ENCODE measurements at places on chromosomes 2 and 18. TPM values are rescaled to one million over a fixed set of nuclear protein-coding genes. Genes with fewer than 3 reads are reported as not detected.

- no peak for DNase-seq
Observed at GRCh38 chr18:4130734-4131719, 324.1 kb downstream of the DLGAP1 start.

DNA sequence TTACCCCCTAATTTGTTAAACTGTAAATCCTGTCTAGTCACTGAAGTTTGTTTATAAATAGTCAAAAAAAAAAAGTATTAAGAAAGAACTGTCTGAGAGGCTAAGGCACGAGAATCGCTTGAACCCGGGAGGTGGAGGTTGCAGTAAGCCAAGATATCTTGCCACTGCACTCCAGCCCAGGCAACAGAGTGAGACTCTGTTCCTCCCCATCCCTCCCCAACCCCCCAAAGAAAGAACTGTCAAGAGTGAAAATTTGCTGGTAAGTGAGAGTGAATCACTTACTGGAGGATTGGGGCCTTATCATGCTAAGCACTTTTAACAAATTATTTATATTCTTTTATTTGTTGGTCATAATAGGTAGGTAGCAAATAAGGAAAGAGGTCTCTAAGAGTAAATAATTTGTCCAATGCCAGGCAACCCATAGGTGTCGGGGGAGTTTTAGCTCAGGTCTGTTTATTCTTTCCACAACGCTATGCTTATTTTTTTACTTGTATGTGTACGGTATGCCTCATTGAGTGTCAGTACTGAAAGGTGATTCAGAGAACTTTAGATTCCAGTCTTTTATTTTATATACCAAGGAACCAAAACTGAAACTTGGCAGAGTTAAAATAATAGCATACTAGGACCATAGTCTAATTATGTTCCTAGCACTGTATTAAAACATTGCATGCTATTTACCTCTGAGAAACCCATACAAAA, 2.5 kb downstream of the TAF4B start:
- DNase-seq: no peak

ANKRD29 gene
- 2.9 TPM for total RNA-seq

CTIF gene
- total RNA-seq: 9.8 TPM

GRCh38 chr18:64668461-64668962, 519.6 kb upstream of the LINC00305 start:
- no peak for DNase-seq

DNA sequence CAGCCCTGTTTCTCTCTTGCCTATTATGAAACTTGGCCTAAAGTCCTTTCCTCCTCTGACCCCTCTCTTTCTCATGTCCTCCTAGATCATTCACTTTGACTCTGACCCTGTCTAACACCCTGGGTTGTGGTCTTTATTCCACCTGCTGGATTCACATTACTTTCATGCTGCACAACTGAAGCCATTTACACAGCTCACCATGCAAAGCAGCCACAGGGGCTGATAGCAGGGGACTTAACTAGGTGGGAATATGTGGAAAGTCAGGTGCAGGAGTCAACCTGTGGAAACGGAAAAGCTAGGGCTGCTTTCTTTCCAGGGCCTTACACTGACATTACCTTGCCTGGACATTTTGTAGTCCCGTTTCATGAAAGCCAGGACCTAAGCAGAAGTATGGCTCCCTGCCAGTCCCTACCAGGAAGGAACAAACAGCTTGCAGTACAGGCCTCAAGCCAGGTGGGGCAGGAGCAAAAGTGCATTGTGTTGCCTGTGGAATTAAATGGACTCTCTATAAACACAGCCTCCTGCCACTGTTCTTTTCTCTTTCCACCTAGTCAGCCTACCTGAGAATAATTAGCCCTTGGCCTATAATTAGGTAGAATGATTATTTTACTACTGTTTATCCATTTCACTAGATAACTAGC, 11.8 kb downstream of the MAPRE3 start:
- DNase-seq: peak; percentile 69

GREB1 gene
- 16.9 TPM for total RNA-seq

GRCh38 chr2:31578316-31578715, 2.4 kb downstream of the SRD5A2 start:
- no peak for DNase-seq

- no peak for DNase-seq
Observed at GRCh38 chr2:56386657-56387056, 202.9 kb downstream of the CCDC85A start.

GRCh38 chr2:165645930-165646831, 147.9 kb downstream of the GALNT3 start:
- DNase-seq: no peak

GRCh38 chr2:11286323-11286722, 58.1 kb downstream of the ROCK2 start:
- no peak for DNase-seq

SCLY gene
- 53.0 TPM for total RNA-seq

DNA sequence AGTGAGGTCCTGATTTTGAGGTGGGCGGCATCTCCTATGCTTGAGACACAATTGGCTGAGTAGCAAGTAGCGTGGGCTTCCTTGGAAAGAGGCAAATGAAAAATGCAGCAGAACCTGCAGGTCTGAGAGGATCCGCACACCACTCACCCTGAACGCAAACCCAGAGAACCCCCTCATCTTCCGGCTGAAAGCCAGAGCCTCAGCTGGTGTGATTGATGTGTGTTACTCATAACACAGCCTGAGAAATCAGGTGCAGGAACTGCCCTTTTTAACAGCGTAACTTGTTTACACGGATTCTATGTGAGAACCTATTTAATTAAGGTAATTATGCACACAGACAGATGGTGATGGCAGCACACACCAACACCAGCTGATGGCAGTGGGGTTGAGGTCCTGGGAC, 123.4 kb downstream of the MRO start:
- DNase-seq: no peak

NDUFV2 gene
- 220 TPM for total RNA-seq

- DNase-seq: peak; percentile 20
Observed at GRCh38 chr18:13377496-13377895, 158.9 kb downstream of the LDLRAD4 start.

GRCh38 chr2:96816127-96816835, at the start of gene CNNM3:
Gene CNNM3, plus strand, starts transcription at chr2:96816268. Its CDS starts 10 bp downstream, at chr2:96816278.
- peak; percentile 100 for DNase-seq

EIF5B gene
- 23.8 TPM for total RNA-seq

- DNase-seq: no peak
Observed at GRCh38 chr2:235495373-235496238, 1.8 kb downstream of the AGAP1 start.

DNA sequence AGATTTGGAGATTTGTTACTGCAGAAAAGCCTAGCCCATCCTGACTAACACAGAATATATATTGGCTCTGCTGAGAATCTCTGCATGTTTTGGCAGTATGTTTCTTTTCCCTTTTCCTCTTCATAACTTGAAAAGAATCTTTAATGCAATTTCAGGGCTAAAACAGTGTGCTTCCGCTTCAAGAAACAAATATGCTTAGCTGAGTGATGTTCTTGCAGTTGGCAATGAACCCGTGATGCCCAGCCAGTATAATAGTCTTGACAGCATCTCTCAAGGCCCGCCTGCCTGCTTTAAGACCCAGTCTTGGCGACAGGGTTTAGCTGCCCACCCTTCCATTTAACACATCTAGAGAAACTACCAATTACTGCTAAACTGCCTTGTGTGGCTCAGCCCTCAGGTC, 184.5 kb downstream of the INO80D start:
- no peak for DNase-seq

ZBTB7C gene
- 0.38 TPM for total RNA-seq

DNA sequence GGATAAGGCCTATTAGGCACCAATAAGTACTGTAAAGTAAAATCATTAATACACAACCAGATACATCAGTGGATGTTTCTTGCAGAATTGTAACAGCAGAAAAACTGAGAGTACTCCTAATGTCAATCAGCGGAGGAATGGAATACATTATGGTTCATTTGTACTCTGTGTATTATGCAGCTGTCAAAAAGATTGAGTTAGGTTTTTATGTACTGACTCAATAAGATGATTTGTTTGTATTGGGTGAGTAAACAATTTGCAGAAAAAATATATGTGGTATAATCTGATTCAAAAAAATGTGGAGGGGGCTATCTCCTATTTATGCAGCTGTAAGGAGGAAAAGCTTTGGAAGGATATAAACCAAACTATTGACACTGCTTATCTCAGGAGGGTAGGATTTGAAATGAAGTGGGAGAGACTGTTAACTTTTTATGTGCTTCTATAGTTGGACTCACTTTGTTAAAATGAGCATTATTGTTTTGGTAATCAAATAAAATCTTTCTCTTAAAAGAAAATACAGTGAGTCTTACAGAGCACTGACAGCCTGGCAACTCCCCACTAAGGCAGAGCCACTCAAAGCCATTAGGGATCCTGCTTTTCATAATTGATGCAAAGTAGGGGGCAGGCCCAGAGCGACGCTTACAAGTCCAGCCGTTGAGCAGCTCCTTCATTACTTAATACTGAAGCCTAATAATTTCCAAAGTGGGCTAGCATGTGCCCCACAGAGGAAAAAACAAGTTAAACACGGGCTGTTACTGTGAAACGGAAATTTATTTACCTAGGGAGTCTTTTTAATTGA, 168.8 kb downstream of the PHLPP1 start:
- DNase-seq: no peak

CCDC148 gene
- 0.07 TPM for total RNA-seq

DNA sequence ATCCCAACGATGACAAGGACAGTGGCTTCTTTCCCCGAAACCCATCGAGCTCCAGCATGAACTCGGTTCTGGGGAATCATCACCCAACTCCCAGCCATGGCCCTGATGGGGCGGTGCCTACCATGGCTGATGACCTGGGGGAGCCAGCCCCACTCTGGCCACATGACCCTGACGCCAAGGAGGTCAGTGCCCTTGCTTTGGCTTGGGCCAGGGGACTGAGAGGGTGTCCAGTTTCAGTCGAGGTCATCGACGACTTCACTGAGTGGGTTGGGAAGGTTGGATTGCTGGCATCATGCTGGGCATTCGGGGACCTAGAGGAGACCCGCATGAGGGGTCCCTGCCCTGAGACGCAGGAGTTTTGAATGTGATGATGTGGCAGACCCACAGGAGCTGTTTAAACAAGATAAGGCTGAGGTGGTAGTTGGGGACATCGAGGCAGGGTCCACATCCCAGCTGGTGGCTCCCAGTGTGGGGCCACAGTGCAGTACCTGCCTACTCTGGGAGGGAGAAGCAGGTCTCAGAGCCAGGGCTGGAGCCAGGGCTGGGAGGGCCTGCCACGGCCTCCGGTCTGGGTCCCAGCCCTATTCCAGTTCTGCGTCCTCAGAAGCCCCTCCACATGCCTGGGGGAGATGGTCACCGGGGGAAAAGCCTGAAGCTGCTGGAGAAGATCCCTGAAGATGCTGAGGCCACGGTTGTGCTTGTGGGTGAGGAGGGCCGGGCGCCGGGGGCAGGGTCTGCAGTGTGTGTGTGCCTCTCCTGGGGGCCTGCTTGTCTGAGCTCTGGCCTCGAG, 6.0 kb downstream of the SLC4A3 start:
- DNase-seq: peak; percentile 29

DNA sequence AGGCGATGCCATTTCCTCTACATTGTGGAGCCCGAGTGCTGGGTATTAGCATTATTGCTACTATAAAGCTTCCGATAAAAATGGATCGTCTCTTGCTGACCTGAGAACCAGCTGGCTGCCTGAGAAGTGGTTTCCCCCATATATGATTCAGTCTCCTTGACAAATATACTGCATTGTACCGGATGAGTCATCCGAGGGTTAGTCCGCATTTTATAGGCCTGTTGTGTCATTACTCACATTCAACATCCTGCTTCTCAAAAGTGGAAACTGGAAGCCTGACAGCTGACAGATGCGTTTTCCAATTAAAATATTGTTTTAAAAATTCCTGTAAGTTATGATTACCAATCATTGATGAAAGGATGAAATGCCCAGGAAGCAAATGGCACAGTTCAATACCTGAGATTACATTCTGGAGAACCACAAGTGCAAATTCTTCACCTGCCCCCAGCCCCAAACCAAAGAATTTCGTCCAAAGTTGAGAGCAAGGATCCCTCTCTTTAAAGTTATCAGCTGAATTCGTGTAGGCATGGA, 65.7 kb downstream of the SPRED2 start:
- no peak for DNase-seq

DNA sequence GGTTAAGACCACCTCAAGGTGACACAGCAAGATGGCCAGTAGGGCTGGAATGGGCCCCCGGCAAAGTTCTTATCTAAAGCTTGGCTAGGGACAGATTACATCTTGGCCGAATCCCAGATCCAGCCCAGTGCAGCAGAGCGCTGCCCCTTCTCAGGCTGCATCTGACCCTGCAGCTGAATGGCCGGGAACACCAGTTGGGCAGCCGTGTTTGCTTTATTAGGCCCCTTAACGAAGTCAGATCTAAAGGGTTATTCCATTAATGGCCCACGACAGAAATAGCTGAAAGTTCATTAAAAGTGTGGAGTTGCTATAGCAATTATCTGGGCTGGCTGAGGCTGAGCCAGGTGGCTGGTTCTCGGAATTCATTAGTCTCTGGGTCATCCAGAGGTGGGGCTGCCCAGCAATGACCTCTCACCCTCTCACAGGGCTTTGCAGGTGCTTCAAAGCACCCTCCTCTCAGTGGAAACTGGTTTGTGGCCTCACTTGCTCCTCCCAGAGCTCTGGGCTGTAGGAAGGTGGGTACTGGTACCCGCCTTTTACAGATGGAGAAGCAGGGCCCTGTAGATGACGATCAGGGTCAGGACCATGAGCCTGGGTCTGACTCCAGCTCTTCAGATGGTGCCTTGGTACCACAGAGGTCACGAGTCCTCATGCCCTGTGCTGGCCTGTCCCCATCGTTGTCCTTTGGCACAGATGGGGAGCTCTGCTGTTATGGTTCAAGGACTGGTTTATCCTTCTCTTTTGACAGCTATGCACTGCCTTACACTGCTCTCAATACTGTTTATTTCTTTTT, 68.8 kb downstream of the EMX1 start:
- DNase-seq: no peak

DNA sequence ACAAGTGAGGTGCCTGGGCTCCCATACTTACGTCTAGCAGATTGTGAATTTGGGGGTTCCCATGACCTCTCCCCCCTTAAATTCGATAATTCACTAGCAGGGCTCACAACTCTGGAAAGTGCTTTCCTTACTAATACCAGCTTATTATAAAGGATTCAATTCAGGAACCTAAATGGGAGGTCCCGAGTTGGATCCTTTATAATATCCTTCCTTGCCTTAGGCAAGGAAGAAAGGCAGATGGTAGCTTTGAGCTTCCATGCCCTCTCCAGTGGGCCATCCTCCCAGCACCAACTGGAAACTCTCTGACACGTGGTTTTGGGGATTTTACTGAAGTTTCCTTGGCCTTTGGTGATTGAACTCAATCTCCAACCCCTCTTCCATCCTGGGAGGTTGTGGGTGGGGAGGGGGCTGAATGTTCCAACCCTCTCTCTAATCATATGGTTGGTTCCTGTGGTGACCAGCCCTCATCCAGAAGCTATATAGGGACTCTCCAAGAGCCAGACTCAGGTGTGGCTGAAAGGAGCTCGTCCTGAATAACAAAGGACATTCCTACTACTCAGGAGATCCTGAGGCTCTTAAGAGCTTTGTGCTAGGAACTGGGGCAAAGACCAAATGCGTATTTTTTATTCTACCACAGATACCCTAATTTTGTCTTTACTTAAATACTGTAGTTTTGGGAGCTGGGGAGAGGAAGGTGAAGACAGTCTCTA, 62.2 kb downstream of the HAUS1 start:
- DNase-seq: peak; percentile 67

- DNase-seq: no peak
Observed at GRCh38 chr2:675460-675859, 1.7 kb downstream of the TMEM18 start.

GRCh38 chr2:48135797-48136196, 229.5 kb upstream of the FBXO11 start:
- DNase-seq: no peak

Measured in H7 (cell line).